T-cell (primary cell): ENCODE measurements at places on chromosomes 4 and X.

GRCh38 chr4:138114434-138114833 is 127.7 kb downstream of the SLC7A11 start:
- no peak for DNase-seq

DNA sequence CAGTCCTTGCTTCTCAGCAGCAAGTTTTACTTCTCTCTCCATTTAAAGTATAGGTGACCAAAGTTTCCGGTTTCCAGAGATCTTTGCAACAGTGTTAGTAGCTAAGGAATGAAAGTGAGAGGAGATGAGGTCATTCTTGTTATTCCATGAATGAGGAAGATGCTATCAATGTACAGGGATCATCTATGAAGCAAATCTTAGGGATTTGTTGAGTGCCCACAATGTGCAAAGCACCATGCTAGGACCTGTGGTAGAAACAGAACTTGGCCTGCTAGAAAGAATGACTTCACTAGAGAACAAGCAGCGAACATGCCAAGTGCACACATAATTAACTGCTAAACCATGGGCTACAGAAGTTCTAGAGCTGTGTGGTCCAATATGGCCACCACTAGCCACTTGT is 112.5 kb downstream of the MID1 start:
- no peak for DNase-seq

DNA sequence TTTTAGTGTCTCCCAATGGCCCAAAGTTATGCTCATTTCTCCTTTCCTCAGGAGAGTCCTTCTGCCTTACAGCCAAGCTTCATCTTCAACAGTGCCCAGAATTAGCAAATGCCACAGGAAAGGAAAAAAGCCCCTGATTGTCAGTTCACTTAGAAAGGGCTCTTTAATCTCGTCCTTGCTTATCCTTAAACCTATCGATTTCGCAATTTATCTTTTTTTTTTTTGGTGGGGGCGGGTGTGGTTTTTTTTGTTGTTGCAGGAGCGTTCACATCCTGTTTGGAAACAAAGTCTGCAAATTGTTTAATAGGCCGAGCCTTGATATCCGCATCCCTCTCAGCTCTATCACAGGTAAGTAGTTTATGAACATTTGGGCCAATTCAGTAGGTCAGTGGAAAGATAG is 20.2 kb downstream of the TRPC5OS start:
- no peak for DNase-seq

DNA sequence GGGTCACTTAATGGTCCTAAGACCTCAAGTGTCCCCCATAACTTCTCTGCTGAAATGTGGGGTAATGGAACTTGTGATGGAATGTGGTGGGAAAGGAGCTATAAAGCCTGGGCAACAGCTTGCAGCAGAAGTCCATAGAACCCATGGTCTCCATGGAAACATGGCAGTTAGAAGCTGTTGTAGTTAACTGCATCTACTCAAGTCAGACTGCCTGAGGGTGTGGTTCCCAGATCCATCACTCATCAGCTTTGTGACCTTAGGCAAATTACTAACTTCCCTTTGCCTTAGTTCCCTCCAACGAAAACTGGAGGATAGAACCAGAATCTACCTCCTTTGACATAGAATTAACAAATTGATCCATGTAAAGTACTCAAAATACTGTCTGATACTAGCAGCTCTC is 113.0 kb downstream of the SPATA18 start:
- no peak for DNase-seq

GRCh38 chrX:78687586-78687985 is 28.5 kb upstream of the RTL3 start:
- no peak for DNase-seq
